ENCODE measurements at places on chromosomes 12 and 14.

- no peak for DNase-seq
Observed at GRCh38 chr12:6222078-6222654, 22.0 kb downstream of the CD9 start.

DNA sequence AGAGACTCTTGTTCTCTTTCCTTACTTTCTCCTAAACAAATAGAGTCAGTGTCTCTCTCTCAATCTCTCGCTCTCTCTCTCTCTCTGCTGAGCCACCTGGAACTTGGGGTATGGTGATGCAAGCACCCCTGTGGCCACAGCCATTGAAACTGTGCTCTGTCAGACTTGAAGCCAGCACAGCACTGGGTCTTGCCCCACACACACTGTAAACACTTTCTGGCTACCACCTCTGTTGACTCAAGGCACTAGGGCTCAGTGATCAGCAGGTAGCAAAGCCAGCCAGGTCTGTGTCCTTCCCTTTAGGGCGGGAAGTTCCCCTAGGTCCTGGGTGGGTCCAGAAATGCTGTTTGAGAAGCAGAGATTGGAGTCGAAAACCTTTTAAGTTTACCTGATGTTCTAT, 125.9 kb upstream of the GARIN6 start:
- no peak for DNase-seq

DNA sequence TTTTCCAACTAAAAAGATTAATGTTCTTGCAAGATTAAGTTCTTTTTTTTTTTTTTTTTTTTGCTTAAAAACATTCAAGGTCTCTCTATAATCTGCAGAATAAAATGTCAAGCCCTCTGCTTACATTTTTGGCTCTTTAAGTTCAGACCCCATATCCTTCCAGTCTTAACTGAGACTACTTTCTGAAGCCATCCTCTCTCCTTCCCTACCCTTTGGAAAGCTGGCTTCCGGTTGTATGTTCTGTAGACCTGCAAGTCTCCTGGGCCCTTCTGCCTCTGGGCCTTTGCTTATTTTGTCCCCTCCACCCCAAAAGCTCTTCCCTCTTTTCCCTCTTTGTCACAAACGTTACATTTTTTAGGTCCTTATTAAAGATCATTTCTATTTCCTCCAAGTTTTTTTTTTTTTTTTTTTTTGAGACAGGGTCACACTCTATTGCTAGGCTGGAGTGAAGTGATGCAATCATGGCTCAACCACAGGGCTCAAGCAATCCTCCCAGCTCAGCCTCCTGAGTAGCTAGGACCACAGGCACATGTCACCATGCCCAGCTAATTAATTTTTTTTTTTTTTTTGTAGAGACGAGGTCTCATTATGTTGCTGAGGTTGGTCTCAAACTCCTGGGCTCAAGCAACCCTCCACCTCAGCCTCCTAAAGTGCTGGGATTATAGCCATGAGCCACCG, 46.5 kb downstream of the PTPRB start:
- no peak for DNase-seq

- no peak for DNase-seq
Observed at GRCh38 chr14:68359022-68359836, 433.6 kb downstream of the ZFP36L1 start.

- no peak for DNase-seq
Observed at GRCh38 chr14:76063327-76063726, 77.8 kb downstream of the IFT43 start.

All from nephron progenitor cell (in vitro differentiated cells).